ENCODE measurements at places on chromosomes 6 and 20.
A peak's percentile ranks its signal among the peaks of the same experiment; 100 is the strongest.

DNA sequence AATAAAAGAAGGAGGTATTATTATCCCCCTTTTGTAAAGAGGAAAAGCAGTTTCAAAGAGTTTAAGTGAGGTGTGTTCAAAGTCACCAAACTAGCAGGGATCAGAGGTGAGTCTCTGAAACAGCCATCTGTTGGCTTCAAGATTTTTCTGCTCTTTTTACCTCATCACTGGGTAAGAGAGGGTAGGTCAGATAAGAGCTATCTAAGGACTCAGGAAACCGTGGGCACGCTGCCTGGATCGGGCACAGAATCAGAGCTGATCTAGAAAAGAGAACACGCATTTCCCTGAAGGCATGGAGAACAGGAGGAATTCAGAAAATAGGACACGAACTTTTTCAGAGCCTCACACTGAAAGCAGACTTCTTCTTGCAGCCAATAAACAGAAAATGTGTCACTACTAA is 65.8 kb upstream of the LY86 start:
- DNase-seq, result no peak

- DNase-seq, result no peak
Measured at GRCh38 chr6:124613031-124613430, 349.2 kb upstream of the RNF217 start.

DNA sequence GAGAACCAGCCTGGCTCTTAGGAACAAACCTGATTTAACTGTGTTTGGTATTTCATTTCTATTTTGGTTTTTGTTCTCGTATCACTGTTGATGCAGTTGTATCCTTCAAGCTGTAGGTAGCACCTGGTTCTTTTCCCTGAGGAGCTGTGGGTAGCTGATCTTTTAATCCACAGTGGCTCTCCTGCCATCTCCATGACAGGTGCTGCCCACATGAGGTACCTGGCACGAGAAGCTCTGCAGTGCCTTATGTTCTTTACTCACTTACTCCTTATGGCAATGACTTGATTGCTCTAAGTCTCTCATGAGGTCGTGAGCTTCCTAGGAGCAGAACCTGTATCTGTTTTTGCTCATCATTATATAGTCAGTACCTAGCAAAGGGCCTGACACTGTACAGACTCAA is 74.3 kb upstream of the EMILIN3 start:
- DNase-seq, result no peak

- DNase-seq, result no peak
Measured at GRCh38 chr6:33166363-33166762, 25.9 kb downstream of the COL11A2 start.

DNA sequence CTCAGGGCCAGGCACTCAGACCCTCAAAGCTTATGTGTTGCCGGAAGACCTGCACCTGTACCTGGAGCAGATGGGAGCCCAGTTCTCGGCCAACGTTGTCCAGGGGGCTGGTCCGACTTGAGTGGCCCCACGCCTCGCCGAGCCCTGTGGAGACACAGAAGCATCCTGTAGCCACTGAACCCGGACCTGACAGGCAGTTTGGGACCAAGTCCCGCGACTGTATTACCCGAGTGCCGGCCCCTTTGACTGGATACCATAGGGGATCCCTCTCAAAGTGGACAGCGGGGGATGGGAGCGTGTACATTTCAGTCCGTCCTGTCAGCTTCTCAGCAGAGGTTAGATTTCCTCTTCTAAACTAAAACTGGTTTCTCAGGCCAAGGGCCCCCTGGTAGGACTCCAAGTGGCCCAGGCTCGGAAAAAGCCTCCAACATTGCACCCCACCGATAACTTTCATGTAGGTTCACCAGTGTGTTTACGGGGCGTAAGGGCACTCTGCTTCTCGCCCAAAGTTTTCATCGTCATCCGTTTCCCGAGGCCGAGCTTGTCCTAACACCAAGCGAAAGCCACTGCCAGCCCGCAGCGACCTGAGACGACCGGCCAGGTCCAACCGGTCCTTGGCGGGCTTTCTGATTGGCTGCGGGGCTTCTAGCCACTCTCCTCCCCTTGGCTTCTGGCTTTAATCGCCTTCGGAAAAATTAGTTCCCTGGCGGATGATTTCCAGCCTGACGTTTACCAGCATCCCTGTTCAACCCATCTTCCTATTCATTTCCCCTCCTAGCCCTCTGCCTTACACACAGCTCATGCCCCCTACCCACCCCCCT is 10.8 kb downstream of the SIM1 start:
- no peak for DNase-seq

GRCh38 chr6:28880894-28881780 is 42.6 kb downstream of the TRIM27 start:
- DNase-seq, result peak; percentile 48

DNA sequence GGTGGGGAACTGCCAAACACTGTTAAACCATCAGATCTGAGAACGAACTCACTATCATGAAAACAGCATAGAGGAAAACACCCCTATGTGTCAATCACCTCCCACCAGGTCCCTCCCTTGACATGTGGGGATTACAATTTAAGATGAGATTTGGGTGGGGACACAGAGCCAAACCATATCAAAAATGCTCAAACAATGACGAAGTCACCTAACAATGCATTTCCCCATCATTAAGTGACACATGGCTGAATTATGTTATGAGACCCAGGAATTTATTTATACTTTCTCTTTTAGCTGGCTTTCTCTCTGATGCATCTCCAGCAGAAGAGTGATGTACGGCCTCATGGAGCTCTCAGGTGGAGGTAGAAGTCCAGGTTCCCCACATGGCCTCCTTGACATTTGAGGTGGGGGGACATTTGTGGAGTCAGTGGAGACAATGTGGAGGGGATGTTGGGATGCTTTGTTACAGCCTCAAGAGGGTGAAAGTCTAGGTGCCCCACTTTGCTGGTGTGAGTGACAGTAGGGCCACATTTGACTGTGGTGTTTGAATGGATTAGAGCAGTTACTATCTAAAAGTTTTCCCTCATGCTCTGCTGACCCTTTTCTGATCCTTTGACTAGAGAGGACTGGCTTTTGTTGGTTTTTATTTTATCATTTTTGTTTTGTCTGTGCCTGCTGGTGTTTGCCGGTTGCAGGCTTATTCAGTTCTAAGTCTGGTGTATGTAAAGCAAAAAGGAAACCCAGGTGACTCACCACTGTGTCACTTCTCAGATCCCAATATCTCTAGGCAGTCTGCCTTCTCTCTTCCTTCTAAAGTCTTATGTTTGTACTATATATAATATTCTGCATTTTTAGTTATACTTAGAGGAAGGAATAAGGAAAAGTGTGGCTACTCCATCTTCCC is 18.5 kb upstream of the DCBLD1 start:
- DNase-seq, result no peak

GRCh38 chr6:39790772-39791171 is 1.4 kb upstream of the DAAM2 start:
- no peak for DNase-seq

- DNase-seq, result no peak
Measured at GRCh38 chr20:3997446-3997845, 17.9 kb downstream of the RNF24 start.

DNA sequence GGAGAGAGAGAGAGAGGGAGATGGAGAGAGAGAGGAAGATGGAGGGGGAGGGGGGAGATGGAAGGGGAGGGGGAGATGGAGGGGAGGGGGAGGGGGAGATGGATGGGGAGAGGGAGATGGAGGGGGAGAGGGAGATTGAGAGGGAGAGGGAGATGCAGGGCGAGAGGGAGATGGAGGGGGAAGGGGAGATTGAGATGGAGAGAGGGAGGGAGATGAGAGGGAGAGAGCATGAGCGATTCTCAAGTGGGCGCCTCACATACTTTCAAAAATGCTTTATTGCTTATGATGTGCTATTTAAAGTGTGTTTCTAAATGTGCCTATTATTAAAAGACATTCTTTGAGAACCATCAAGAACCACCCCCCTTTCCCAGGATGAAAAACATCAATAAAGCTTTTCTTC is 43.7 kb upstream of the DACT2 start:
- no peak for DNase-seq

DNA sequence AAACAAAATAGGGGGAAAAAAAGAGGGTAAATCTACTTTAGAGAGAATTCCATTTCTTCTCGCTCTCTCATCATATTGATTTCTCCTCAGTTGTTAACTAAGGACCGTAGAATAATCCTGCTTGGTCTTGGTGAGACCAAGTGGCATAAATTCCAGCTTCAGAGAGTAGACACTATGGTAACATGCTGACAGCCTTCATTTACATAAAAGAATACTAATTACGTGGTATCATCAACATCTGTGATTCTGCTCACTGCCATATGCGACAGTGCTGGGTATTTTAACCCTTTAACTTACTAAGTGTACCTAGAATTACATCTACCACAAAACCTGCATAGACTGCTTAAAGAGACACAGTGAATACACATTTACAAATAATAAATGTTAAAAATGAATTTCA is 27.1 kb downstream of the TOMM6 start:
- DNase-seq, result no peak

DNA sequence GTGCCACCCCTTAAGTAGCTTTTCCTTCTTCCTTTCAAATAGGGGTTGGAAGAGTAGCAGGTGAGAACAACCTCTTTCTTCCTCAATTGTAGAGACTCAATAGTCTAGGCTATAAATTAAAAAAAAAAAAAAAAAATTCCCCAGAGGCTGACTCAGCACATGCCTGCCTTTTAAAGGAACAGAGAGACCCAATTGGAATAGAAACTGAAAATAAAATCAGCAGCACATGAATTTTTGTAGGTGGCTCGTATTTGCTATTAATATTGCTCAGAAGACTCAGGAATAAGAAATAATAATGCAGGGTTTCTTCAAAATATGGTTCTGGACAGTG is 19.3 kb downstream of the TOP1 start:
- DNase-seq, result peak; percentile 36

- DNase-seq, result no peak
Measured at GRCh38 chr6:15254070-15254975, 8.5 kb downstream of the JARID2 start.

GRCh38 chr6:19866173-19866984 is 29.2 kb downstream of the ID4 start:
- DNase-seq, result no peak

DNA sequence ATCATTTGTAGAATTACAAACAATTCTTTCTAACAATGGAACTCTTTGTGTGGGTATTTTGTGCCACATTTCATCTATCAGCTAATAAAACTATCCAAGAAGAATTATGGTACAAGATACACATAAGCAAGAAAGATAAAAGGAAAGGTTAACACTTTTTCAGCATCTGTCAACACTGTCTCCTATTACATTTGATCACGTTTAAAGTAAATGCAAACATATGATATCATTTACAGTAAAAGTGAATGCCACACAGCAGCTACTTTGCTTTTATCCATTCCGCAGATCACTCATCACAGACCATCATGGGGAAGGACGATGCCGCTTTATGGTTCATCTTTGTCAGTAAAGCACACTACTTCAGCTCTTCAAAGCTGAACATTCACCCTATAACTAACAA is 456.4 kb upstream of the MANEA start:
- no peak for DNase-seq

DNA sequence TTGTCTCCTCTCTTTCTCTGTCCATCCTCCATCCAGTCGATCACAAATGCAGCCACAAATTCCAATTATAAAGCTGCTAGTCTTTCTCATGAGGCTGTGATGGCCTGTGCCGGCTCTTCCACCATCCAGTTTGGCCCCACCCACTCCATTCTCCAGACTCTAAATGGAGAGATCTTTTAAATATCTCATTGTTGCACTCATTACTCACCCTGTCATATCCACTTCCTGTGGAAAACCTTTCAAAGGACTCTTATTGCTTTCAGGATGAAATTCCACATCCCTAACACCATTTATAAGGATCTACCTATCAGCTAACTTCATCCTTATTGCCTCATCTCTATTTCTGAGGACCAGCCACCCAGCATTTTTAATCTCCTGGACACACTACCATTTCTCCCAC is 70.6 kb downstream of the NRN1 start:
- DNase-seq, result no peak

- DNase-seq, result no peak
Measured at GRCh38 chr6:15994814-15995459, 133.9 kb upstream of the MYLIP start.

GRCh38 chr6:12113190-12113577 is 101.1 kb downstream of the HIVEP1 start:
- no peak for DNase-seq

- no peak for DNase-seq
Measured at GRCh38 chr6:36232172-36232571, 35.6 kb downstream of the BRPF3 start.

GRCh38 chr6:106216527-106216926 is 109.0 kb downstream of the ATG5 start:
- no peak for DNase-seq

DNA sequence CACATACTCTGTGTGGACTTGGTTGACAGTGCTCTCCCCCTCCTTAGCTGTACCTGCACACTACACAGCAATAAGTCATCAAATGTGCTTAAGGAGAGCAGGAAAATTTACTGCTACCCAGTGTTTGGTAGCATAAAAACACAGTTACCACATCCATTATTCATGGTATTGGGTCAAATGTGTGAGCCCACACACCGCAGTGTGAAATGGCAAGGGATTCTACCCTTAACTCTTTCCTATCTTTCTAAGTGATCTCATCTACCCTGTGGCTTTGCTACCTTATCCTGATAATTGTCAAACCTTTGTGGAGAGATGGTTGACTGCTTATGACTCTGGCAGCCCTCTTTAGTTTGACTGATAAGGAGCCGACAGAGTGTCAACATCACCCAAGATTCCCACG is 47.6 kb downstream of the STX11 start:
- DNase-seq, result no peak

GRCh38 chr6:11459079-11459610 is 78.4 kb upstream of the TMEM170B start:
- DNase-seq, result no peak

- no peak for DNase-seq
Measured at GRCh38 chr6:138577151-138577915, 78.0 kb upstream of the NHSL1 start.

DNA sequence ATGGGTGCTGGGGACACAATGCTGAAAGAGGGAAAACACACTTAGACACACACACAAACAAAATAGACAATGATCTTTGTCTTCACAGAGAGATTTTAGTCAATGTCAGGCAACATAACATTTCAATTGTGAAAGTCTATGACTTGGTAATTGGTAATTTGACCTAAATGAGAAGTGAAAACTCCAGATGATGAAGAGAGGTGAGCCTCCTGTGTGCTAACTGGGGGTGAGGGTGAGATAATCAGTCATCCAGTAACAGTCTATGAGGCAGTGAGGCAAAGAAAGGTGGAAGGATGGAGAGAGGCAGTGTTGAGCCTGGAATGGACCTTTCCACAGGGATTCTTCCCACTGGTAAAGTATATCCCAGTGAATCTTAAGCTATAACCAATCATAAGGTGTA is 744.2 kb downstream of the MAFB start:
- no peak for DNase-seq

Data from CD4-positive, alpha-beta T cell treated with Interleukin-6 at 100 ng/mL for 8 hours (primary cell).